Mesendoderm (in vitro differentiated cells): ENCODE measurements at places on chromosomes 12 and 14.

GRCh38 chr12:24944601-24944975 is 4.3 kb downstream of the BCAT1 start:
- DNase-seq = no peak

DNA sequence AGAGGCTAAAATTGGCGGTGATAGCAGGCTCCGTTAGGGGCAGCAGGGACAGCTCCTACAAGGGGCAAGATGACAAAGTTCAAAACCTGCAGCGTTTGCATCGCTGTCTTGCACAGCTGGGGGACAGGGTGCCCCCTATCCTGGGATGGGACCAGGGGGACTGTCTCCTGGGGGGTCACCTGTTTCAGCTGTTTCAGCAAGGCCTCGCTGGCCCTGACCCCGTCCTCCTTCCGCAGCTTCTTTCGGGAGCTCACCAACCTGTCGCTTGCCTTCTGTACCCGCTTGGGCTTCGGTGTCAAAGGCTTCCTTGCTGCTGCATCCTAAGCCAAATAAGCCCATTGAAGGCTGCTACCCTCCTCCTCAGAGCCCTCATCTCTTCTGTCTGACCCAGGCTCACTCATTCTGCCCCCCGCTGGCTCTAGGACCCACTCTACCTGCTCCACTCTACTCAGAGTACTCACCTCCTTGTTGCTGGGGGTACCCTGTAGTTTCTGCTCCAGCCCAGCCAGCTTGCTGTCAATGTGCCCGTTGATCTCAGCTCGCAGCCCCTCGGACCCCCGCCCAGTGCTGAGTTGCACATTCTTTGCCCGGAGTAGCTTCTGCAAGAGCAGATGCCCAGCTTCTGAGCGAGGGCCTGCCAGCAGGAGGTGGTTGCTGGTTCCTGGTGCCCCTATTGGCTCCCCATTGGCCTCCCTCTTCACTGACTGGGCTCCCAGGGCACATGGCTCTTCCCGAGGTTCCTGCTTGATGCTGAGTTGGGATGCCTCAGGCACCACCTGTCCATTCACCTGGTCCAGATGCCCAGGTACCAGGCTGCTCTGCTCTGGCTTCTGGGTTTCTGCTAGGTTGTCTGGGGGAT is 12.4 kb upstream of the PRKAG1 start:
- DNase-seq = no peak

GRCh38 chr12:101909646-101910045 is 32.3 kb downstream of the DRAM1 start:
- DNase-seq = no peak

DNA sequence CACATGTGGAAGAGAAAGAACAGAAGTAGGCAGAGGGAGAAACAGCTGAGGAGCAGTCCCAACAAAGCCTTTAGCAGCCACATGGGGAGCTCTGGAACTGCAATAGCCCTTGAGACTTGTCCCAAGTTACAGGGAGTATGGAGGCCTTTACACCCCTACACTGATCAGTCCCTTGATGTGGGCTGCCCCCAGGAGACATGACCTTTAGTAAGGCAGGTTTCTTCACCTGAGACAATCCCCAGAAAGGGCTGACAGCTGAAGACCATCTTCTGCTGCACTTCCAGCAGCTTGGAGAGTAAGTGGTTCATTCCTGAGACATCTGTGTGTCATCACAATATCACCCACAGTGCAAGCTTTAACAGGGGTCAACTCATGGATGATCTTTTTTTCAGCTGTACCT is 8.6 kb upstream of the SNAPC1 start:
- peak; percentile 25 for DNase-seq

DNA sequence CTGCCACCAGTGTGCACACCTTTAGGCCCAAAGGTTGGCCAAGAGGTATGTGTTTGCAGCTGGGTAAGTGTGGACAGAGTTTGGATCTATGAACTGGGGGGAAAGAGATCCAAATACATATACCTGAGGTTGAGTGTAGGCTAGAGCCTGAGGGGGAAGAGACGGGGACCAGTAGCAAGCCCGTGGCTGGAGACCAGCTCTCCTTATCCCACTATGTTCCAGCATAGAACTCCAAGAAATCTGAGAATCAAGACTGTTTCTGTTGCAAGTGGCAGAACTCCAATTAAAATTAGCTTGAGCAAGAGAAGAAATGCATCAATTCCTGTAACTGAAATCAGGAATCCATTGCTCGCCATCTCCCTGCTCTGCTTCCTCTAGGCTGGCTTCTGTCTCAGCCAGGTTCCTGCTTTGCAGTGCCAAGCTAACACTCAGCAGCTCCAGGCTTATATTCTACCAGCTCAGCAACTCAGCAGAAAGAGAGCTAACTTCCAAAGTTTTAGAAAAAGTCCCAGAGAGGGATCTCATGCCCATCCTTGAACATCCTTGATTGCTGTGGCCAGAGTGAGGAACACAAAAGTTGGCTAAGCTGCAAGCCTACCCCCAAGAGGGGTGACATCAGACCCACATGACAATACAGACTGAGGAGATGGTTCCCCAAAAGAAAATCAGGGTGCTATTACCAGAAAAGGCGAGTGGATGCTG is 1.5 kb upstream of the PCK2 start:
- no peak for DNase-seq

DNA sequence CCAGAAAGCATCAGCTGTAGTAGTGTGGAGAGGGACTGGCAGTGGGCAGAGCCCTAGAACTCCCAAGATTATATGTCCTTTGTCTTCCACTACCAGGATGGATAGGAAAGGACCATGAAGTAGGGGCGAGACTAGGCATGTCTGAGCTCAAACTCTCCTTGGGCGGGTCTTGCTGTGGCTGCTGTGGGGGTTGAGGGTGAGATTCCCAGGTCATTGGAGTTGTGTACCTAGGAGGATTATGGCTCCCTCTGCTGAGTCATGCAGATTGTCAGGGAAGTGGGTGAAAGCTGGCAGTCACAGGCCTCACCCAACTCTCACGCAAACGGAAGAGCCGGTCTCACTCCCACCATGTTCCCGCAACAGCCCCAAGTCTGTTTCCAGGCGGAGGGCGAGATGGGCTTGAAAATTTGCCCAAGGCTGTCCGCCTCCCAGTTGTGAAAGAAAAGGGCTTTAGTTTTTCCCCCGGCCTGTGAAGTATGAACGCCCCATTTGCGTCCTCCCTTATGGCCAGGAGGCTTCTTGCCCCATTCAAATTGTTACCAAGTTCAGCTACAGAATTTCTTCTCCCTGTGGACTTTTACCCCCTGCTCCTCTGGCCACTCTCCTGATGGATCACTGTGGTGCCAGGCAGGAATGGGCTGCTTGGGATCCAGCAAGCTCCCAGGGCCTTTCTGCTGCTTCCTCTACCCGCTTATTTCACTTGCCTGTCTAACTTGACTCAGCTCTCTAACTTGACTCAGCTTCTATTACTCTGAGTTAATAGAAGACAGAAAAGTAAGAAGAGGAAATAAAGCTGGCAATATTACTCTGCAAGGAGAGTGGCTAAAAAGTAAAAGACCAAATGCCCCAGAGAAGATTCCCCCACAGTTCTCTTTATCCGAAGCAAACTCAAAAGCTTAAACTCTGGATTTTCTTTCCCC is 159.3 kb downstream of the SLC2A13 start:
- no peak for DNase-seq

- no peak for DNase-seq
These were observed 14.0 kb downstream of the LHX5 start for GRCh38 chr12:113457710-113458109.

- DNase-seq = peak; percentile 56
These were observed 36.7 kb upstream of the IL22 start for GRCh38 chr12:68290126-68290525.

GRCh38 chr12:124567673-124568373 is 411 bp upstream of the NCOR2 start:
- DNase-seq = peak; percentile 75

DNA sequence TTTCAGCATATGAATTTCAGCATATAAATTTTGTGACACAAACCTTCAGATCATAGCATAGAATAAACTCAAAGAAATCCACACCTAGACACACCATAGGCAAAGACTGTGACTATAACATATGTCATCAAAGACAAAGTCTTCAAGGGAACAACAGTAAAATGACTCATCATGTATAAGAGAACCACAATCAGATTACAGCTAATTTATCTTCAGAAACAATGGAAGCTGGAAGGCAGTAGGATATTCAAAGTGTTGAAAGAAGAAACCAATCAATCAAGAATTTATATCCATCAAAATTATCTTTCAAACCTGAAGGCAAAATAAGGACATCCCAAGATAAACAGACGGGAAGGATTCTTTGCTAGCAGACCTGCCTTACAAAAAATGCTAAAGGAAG is 29.0 kb downstream of the DLK1 start:
- no peak for DNase-seq

DNA sequence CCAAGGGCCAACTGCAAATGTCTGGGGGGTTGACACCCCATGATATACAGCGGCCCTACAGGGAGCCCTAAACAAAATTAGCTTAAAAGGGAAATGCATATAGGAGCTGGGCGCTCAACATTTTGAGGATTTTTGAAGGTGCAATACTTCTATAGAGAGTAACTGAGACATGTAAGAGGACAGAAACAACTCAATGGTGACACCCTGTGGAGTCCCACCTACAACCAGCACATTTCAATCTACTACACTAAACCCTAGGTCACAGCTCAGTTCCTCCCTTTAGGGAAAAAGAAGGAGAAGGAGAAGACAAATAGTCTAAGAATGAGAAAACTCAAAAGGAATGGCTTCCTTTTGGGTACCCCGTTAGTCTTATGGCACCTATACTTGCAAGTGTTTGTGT is 1010.5 kb upstream of the NOVA1 start:
- DNase-seq = peak; percentile 19

GRCh38 chr12:129550353-129550752 is 353.5 kb downstream of the TMEM132D start:
- DNase-seq = no peak

- DNase-seq = no peak
These were observed 122.9 kb downstream of the MYRFL start for GRCh38 chr12:69947897-69948296.

GRCh38 chr12:30438601-30439041 is 257.0 kb downstream of the IPO8 start:
- no peak for DNase-seq

- DNase-seq = no peak
These were observed 190.6 kb downstream of the TMX1 start for GRCh38 chr14:51430633-51431032.

GRCh38 chr14:49212721-49213120 is 373.5 kb downstream of the RPS29 start:
- DNase-seq = no peak

- DNase-seq = peak; percentile 35
These were observed 11.8 kb downstream of the EMG1 start for GRCh38 chr12:6982532-6982931.

DNA sequence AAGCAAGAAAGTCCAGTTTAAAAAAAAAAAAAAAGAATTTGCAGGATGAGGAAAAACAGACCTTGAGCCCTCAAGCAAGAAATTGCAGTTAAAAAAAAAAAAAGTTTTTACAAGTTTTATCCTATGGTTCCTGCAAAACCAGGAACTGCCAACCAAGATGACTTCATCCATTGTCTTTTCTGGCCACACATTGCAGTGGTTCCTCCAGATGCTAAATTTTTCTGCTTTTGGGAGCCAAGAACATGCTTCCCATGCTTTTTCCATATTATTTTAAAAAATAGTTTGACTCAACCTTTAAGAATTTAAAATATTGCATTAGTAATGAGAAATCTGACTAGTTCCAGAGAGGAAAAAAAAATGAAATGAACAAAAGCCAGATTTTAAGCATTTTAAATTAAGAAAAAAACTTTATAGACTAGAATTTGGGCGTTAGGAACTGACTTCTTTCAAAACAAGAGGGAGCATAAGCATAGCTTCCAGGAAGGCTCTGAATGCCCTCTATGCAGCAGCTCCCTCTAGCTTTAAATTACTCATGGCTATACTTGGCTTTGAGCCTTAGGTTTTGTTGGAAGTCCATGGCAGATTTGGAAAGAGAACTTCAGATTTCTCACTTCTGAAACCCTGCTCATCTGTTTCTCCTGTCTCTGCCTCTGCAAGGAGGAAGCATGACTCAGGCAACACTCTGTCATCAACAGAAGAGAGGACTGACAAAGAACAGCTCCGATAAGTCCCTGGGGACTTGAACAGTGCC is 124.5 kb downstream of the GPR65 start:
- peak; percentile 44 for DNase-seq

- DNase-seq = no peak
These were observed 19.4 kb downstream of the GRIN2B start for GRCh38 chr12:13961971-13962370.

DNA sequence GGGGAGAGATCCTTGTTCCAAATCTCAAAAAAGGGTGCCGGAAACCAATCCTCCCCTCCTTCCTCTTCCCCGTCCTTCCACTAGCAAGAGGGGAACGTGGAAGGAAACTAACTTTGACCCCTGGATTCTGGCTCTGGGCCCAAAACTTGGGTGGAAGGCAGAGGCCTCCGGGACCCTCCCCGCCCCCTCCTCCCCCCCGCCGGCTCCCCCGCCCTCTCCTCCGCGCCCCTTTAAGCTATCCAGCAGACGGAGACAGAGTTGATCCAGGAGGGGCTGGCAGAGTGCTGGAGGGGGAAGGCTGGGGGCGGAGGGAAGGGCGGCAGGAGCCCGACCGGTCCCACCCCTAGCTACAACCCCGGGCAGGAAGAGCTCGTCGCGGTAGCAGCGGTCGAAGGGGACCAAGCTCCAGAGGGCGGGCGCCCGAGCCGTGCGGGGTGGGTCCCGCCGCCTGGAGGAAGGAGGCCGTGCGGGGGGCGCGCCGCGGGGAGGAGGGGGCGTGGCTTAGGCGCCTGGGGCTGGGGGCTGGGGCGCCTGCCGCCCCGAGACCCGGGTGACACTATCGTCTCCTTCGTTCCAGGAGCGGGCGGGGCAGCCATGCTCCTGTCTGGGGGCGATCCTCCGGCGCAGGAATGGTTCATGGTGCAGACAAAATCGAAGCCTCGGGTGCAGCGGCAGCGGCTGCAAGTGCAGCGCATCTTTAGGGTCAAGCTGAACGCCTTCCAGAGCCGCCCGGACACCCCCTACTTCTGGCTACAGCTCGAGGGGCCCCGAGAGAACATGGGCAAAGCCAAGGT is at the start of gene NYNRIN:
NYNRIN (plus strand) TSS at position 351 of the 794 bp plus-strand sequence; CDS start at position 595, 244 bp downstream.
- DNase-seq = peak; percentile 76

DNA sequence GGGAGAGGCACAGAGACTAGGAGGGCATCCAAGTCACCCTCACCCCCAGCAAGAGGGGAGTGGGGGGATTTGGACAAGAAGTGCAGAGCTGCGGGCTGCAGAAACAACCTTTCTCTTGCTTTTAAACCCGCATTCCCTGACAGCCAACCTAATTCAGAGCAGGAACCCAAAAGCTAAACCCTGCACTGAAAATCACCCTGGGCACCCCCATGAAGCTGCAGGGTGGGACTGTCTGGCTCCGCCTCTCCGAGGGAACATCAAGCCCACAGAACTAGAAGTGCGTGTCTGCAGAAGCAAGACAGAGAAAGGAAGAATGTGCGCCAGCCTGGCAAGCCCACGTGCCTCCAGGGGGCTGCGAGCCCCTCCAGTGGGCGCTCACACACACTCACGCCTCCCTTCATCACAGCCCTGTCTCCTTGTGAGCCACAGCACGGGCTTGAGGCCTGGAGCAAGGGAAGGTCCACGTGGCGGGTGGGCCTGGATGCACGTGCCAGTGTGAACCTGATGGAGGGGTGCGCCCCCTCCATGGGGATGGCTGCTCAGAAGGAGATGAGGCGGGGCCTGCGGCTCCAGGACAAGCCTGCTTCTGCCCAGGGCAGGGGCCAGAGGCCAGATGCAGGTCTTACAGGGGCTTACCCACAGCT is 27.8 kb upstream of the PNMA1 start:
- DNase-seq = no peak

GRCh38 chr14:56183631-56184157 is 65.5 kb downstream of the PELI2 start:
- no peak for DNase-seq

- DNase-seq = peak; percentile 92
These were observed 1.2 kb upstream of the TNFAIP2 start for GRCh38 chr14:103121846-103122584.
